A549 treated with CpdA at 1 μM for 4 hours (cell line): ENCODE measurements at places on chromosomes 4 and X. TPM values are rescaled to one million over a fixed set of nuclear protein-coding genes. Genes with fewer than 3 reads are reported as not detected.

Gene HS6ST2
- total RNA-seq, result 0.02 to 0.07 TPM (median 0.05 TPM) in 4 of 5 replicates, not detected in the other

Gene JCHAIN
- total RNA-seq, result 0.19 to 0.33 TPM in 2 of 5 replicates, not detected in the others

Gene FHDC1
- total RNA-seq, result 0.25 to 0.37 TPM (median 0.33 TPM) in 5 replicates

Gene CRMP1
- total RNA-seq, result 1.8 to 2.6 TPM (median 2.1 TPM) in 5 replicates

Gene SLC2A9
- total RNA-seq, result 0.24 to 0.48 TPM (median 0.37 TPM) in 4 of 5 replicates, not detected in the other

Gene DCAF12L1
- not detected in 5 replicates for total RNA-seq

Gene SATL1
- 0.05 TPM in 1 of 5 replicates, not detected in the others for total RNA-seq

Gene CCNA2
- total RNA-seq, result 41.5 to 49.1 TPM (median 44.5 TPM) in 5 replicates

Gene XAGE2
- not detected in 5 replicates for total RNA-seq

Gene FRMD7
- total RNA-seq, result not detected in 5 replicates
